ENCODE measurements at places on chromosomes 16 and 17.

DNA sequence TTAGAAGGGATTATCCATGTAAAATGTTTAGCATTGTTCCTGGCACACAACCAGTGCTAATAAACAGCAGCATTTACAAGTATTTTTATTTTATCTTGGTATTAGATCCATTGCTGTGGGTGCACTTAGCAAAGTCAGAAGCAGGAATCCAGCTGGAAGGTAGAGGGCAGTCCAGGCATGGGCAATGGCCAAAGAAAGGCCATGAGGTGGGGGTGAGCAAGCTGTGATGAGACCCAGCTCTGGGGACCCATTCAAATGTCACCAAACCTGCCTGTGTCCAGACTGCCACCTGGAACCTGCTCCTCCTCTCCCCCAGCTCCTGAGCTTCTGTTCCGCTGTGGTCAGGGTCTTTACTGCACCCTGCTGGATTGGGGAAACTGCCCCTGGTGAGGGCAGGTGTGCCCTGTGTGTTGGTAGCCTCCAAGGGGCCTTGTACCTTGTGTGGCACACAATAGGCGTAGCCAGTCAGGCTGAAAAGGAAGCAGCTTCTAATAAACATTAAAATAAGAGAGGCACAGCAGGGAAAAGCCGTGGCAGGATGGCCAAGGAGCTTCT lies 118.0 kb upstream of the CRHR1 start:
- no peak for DNase-seq

DNA sequence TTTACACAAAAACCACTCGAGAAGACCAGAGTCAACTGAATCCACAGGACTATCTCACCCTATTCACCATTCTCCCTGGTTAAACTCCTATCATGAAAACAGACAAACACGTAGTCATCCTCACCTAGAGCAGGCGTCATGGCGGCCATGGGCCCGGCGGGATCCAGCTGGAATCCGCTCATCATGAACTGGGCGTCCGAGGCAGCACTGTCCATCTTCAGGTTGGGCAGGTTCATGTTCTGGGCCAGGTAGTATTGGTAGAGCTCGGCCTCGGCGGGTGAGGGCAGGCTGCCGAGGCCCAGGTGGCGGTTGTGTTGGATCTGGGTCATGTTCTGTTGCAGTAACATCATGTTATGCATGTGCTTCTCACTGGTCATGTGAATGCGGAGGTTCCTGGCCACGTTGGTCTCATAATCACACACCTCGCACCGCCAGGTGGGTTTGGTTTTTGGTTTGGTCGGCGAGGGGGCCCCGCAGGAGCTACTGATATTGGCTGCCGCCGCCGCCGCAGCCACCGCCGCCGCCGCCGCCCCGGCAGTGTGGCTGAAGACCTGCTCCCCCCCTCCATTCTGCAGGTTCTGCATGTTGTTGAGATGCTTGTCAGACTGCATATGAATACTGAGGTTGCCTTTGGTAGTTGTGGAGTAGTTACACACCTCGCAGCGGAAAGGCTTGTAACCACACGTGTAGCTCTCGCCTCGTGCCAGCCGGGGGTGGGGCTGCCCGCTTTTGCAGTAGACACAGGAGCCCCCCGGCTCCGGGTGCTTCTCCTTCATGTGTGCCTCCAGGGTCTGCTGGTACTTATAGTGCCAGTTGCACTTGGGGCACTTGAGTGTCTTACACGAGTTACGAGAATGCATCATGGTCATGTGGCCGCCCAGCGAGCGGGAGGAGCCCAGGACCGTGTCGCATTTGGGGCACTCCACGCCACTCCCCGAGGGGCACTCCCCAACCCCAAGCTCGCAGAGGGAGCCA lies 90.3 kb downstream of the ZFHX3 start:
- no peak for DNase-seq

DNA sequence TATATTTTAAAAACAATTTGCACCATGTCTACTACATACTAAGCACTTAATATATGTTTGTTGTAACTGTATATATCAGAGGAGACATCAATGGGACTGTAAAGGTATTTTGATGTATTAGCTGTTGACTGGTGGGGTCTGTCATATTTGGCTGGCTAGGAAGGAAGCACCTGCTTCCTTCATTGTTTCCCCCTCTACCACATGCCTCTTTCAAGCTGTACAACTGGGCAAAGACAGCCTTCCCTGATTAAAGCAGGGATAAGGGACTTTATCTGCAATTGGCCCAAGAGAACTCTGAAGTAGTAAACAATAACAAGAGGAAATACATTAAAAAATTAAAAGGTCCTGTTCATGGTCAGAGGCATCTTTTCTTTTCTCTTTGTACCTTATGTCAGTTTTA lies 5.5 kb upstream of the SLFN12L start:
- DNase-seq = no peak

- no peak for DNase-seq
Measured at GRCh38 chr16:89588413-89589109, 13.0 kb downstream of the CPNE7 start.

GRCh38 chr17:29246628-29247027 lies at the start of gene CRYBA1:
Gene CRYBA1 (plus strand): TSS chr17:29246859. CDS start chr17:29246864, 5 bp downstream.
- no peak for DNase-seq

DNA sequence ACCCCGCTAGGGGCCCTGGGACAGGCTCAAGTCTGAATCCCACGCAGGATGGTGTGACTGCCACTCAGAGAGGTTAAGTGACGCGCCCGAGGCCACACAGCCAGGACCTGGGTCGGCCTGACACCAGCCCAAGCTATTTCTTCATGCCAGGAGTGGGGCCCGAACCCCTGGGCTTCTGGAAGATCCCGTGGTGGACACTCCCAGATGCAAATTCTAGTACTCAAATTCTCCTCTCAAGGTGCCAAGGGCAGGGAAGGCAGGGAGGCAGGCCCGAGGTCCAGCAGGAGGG lies 5.2 kb downstream of the IL17C start:
- DNase-seq = no peak

- no peak for DNase-seq
Measured at GRCh38 chr16:19175492-19176262, 7.6 kb downstream of the SYT17 start.

- no peak for DNase-seq
Measured at GRCh38 chr17:42898147-42898811, 2.3 kb upstream of the G6PC1 start.

GRCh38 chr16:15689290-15689689 lies 39.2 kb downstream of the NDE1 start:
- DNase-seq = no peak

DNA sequence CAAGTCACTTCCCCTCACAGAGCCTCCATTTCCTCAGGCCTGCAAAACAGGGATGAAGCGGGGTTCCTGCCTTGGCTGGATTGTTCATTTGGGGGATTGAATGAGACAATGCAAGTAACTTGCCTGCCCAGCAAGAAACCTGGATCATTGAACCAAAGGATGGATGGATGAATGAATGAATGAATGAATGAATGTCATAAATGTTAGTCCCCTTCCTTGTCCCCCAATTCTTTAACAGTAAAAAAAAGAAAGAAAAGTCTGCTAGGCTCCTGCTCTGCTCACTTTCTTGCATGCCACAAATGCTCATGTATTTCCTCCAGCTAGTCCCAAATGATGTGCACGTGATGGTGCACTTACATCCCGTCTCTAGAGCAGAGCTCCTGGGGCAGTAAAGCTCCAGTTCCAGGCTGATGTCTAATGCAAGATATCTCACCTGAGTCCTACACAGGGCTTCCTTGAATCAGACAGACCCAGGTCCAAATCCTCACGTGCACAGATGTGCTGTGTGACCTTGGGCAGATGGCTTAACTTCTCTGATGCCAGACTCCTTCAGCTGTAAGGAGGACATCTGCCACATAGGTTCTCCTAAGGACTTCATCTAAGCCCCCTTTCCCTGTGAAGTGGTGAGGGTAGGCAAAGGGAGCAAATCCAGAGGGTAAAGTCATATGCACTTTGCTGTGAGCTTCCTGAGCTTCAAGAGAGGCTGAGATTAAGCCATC lies 45.5 kb downstream of the C16orf82 start:
- no peak for DNase-seq

DNA sequence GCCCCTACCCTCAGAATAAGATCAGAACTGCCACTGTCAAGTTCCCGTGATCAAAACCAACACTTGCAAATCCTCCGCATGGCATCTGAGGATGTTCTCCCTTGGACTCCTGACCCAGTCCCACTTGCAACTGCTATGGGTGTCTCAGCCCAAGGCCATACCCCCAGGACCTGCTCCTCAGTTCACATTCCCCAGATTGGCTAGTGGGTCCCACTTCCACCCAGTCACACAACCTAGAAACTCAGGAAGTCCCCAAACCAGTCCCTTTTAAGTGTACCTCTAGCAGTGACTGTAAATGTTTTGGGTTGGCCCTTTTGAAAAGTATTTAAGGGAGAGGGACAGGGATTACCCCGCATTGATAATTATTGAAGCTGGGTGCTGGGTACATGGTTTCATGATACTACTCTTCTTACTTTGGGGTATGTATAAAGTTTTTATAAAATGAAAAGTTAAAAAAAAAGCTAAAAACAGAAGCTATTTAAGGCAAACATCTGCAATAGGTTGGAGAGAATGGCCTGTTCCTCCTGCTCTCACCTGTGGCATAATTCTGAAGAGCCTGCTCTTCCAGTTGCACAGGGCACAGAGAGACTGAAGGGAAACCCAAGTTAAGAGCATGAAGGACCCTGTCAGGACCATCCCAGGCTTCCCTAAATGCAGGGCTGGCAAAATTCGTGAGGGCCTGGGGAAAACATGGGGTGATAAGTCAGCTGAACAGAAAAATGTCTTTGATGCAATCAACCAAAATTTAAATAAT lies 42.5 kb downstream of the ERN1 start:
- no peak for DNase-seq

DNA sequence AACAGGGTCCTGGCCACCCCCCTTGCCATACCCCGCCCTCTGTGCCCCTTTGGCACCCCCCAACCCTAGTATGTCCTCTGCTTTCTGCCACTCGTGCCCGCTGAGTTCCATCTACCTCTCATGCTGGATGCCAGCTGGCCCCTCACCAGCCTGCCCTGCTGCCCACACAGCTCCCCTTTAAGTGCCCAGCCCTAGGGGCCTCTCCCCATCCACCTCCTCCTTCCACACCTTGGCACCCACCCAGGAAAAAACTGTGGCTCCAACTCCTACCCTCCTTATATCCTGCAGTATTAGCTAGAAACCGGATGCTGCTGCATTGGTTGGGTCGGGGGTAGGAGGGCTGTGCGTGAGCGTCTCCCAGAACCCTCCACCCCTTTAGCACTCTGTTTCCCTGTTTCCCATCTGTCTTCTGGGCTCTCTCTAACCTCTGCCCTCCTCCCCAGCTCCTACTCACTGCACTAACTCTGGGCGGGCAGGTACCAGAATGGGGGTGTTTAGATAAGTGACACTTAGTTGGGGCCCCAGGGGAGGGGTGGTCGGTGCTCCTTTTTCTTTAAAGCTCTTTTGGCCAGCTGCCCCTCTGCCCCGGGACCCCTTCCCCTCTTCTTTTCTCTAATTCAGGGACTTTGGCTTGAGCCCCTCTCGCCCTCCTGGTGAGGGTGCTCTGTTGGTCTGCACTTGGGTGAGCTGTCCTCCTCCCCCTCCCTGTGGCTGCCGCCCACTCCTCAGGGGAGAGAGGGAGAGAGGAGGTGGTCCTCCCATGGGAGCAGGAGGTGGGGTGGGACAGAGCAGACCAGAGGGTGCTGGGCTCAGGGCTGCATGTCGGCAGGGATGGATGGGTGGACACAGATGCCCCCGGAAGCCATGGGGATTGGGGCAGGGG lies 9.9 kb downstream of the NR1D1 start:
- DNase-seq = no peak

GRCh38 chr17:41664587-41665565 lies 23.8 kb upstream of the EIF1 start:
- DNase-seq = no peak

- DNase-seq = no peak
Measured at GRCh38 chr16:5605404-5605803, 507.8 kb upstream of the EEF2KMT start.

DNA sequence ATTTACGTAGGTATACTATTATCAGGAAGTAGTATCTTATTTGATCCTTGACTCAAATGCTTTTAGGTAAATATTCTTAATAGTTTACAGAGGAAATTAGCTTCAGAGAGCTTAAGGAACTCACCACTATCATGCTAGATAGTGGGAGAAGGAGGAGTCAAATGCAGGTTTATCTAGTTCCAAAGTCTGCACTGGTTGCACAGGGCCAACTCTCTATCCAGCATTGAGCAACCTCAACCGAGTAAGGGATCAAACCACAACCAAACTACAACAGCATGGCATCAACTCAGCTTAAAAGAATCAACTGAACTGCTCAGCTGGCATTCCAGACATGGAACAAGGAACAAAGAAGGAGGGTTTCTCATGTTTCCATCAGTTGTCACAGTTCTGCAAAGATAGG lies 306.0 kb downstream of the MAF start:
- no peak for DNase-seq

GRCh38 chr17:16439811-16440351 lies 24.5 kb downstream of the TRPV2 start:
- DNase-seq = no peak

DNA sequence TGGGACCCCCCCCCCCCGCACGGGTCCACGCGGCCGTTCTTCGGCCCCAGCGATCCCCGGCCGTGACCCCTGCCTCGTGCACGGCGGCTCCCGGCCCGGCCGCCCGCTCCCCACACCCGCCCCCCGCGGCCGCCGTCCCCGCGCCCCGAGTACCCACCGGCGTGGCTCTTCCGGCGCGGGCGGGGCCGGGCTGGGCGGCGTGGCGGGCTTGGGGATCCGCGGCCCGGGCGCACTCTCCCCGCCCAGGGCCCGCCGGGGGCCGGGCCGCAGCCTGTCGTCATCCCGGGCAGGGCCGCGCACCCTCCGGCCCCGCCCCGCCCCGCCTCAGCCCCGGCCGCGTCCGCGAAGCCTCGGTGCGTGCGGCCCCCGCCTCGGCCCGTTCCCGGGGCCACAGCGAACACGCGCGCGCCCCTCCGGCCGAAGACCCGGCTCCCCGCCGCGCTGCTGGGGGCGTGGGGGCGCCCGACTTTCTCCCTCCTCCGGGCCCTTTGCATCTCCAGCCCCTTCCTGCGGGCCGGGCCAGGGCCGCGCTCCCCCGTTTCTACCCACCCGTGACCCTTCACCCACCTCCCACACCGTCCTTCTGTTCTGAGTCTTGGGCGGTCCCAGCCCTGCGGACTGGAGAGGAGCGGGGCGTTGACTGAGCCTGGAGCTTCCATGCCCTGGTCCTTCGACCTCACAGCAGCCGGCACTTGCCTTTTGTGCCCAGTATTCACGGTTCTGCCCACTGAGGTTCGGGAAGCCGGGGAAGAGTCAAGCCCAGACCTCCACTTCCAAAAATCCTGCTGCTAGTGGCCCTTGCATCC lies 840 bp downstream of the MYO1C start:
- peak; percentile 96 for DNase-seq

DNA sequence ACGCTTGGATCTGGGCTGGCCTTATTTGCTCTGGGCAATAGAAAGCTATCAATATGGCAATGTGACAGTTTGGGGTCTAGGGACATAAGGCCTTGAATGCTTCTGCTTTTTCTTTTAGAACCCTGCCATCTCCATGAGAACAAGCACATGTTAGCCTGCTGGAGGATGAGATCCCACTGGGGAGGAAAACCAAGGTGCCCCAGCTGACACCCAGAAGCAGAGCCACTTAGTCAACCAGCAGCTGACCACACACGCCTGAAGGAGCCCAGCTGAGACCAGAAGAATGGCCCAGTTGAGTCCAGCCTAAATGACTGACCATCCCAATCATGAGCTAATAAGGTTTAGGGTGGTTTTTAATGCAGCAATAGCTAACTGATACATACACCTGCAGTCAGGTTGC lies 171.2 kb downstream of the AHSP start:
- no peak for DNase-seq
